ENCODE measurements at places on chromosomes 3 and 15.

DNA sequence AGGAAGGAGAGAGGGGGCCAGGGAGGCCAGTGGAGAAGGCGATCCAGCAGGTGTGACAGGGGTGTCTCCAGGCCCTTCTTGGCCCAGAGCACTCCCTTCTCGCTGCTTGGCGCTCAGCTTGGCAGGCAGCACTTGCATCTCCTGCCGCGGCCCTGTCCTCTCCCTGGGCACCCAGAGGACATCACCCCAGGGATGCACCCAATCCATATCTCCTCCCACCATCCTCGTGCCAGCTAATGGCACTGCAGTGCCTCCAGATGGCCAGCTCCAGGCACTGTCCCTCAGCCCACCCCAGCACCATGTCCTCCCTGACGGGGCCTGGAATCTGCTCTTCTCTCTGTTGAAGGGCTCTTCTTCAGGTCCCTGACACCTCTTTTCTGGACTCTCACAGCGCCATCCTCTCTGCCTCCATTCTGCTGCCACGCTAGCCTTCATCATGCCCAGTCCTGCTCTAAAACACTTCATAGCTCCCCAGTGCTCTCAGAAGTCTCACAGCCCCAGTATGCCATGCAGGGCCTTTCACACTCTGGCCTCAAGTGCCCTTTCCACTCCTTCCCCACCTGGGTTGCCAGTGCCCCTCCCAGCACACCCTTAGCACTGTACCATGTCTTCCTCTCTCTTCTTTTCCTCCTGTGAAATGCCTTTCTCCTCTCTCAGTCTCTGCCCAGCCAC is 106.8 kb upstream of the SLC6A11 start:
- DNase-seq: no peak

GRCh38 chr15:81728726-81729125 is 317.1 kb downstream of the MEX3B start:
- DNase-seq: no peak

DNA sequence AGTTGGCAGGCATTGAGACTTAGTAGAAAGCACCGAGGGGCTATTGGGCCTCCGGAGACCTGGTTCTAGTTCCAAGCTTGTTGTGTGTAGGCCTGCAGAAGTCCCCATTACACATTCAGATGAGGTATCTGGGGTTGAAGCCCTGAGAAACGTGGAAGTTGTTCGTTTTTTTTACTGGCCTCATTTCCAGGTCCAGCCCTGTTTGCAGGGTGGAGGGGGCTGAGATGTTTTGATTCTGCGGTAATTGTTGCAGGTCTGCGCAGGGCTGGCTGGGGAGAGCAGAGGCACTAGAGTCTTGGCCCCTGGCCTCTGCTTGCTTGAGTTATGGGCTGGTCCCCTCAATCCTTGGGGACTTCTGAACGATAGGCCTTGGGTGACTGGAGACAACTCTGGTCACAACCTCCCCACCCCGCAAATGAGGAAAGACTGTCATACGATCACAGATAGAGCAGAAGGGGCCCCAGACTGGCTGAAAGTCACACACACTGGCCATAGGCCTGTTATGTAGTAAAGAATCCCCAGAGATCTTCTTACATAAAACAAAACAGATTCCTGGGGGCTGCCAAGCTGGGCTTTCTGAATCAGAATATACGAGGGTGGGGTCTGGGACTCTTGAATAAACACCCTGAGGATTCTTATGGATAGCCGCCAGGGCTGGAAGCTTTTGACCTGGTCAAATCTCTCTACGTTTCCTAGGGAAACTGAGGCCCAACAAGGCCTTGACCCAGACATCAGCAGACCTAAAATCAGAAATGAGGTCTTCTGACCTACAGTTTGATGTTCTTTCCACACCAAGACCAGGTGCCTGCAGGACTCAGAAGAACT is 15.6 kb downstream of the KBTBD13 start:
- peak; percentile 59 for DNase-seq

- no peak for DNase-seq
These were observed 171.1 kb upstream of the TLE3 start for GRCh38 chr15:70268698-70269251.

- no peak for DNase-seq
These were observed 57.5 kb upstream of the TRA2B start for GRCh38 chr3:185995352-185995751.

- DNase-seq: no peak
These were observed 26.8 kb downstream of the RHCG start for GRCh38 chr15:89469426-89470096.

DNA sequence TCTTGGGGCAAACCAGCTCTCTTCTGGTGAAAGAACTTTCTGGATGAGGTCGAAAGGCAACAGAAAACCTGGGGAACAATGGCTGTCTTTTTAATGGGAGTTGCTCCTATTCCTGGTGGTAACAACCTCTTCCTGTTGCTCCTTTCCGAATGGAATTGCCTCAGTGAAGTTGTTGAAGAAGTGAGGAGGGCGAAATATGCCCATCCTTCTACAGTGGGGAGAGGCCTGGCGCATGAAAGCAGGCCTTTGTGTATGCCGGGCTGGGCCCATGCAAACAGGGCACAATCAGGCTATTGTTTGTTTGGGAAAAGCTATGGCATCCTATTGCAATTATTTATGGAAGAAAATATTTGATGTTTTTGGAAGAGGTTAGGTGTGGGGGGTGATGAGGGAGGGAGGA is 166.9 kb downstream of the IGF1R start:
- no peak for DNase-seq

All from coronary artery (tissue), 2 donors.